ENCODE measurements at places on chromosomes 16 and 17.

DNA sequence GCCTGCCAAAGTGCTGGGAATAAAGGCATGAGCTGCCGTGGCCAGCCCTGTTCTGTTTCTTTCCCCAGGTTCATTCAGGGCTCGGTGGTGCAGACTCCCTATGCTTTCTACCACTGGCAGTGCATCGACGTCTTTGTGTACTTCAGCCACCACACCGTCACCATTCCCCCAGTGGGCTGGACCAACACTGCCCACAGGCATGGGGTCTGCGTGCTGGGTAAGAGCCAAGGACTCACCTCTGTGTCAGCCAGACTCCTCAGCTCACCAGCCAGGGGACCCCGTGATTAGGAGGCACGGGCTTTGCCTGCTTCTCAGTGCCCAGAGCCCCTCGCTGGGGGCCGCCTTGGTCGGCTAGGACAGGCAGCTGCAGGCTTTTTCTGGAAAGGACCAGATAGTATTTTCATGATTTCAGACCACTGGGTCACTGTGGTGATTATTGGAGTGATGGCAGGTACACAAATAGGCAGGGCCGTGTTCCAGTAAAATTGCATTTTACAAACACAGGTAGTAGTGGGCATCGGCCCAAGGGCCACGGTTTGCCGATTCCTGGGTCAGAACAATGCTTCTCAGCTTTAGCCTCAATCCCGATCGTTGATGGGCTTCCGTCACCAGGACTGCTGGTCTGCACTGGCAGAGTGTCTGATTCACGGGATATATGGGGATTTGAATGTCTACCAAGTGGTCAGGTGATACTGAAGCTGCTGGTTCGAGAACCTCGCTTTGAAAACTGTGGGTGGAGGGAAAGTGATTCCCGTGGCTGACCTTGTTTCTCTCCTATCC lies 5.0 kb downstream of the ENGASE start:
- no peak for DNase-seq

- DNase-seq = no peak
These were observed 789 bp upstream of the CTRL start for GRCh38 chr16:67932462-67932840.

DNA sequence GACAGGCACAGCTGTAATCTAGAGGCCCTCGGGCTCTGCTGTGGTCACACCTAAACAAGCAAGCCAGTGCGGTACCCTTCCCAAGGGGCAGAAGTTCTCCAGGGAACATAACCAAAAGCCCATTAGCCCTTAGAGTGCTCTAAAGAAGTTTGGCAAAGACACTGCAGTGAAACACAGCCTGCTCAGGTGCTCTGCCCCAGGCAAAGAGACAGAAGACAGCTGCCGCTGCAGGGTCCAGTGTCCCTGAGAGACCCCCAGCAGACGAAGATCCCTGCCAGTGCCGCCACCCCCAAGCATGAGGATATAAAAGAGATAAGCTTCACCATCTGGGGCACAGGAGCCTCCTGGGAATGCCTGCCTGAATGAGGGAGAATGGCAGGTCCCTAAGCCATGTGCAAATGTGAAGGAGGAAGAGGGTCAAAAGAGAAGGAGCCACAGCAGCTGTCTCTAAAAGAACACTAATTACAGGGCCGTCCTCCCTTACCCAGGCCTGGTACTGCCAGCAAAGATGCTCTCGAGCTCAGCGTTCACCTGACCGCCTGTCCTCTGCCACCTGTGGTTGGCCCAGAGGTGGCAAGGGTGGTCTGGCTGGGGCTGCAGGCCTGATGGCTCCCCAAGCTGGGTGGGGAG lies 29.7 kb downstream of the CUEDC1 start:
- peak; percentile 99 for DNase-seq

- no peak for DNase-seq
These were observed 286.1 kb downstream of the SEC14L1 start for GRCh38 chr17:77426676-77427386.

DNA sequence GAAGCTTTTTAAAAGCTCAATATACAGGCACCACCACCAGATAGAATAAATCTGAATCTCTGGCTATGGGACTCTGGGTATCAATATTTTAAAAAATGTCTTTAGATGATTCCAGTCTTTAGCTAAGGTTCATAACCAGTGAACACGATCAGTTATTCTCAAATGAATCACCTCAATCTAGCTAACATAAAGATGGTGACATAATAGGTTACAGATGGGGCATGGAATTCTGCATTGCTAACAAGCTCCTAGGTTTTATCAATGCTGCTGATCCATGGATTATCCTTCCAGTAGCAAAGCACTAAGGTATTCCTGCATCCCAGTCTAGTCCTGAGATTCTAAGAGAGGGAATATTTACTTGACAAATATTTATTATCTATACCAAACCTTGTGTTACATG lies 415.5 kb upstream of the CDH11 start:
- peak; percentile 12 for DNase-seq

GRCh38 chr16:89365044-89365467 lies 125.3 kb downstream of the ANKRD11 start:
- DNase-seq = peak; percentile 29

- DNase-seq = no peak
These were observed 325.8 kb downstream of the ABCC12 start for GRCh38 chr16:47829850-47830600.

DNA sequence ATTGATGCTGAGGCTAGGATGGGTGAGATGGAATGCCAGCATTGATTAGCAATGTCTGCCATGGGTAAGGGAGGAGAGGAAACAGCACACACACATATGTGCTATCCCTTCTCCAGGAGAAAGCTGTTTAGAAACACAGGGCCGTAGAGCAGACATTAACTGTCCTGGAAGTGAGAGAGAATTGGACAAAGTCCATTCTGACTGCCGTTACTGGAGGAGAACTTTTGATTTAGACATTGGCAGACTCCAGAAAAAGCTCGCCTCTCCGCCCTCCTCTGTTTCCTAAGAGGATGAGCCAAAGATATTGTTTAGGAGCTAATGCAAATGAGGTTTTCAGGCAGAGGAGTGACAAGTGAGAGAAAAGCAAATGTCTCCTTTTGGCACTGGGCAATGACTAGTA lies 237.0 kb downstream of the HAPSTR1 start:
- DNase-seq = peak; percentile 33

GRCh38 chr17:37648555-37648954 lies 5.3 kb upstream of the DDX52 start:
- no peak for DNase-seq

DNA sequence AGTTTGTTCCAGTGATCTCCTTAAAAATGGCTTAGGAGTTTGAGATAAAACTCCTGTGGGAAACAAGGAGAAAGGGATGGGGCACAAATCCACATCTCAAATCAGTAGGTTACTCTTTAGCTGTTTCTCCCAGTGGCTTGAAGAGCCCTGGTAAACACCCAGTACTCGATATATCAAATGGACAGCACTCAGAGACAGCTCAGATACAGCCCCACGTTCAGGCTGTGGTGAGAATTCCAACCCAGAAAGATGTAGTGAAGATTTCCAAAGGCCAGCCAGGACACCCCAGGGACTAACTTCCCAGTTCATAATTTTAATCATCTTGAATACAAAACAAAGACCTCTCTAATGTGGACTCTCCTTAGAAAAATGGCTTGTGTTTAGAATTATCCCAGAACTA lies 6.4 kb upstream of the VEZF1 start:
- DNase-seq = no peak

DNA sequence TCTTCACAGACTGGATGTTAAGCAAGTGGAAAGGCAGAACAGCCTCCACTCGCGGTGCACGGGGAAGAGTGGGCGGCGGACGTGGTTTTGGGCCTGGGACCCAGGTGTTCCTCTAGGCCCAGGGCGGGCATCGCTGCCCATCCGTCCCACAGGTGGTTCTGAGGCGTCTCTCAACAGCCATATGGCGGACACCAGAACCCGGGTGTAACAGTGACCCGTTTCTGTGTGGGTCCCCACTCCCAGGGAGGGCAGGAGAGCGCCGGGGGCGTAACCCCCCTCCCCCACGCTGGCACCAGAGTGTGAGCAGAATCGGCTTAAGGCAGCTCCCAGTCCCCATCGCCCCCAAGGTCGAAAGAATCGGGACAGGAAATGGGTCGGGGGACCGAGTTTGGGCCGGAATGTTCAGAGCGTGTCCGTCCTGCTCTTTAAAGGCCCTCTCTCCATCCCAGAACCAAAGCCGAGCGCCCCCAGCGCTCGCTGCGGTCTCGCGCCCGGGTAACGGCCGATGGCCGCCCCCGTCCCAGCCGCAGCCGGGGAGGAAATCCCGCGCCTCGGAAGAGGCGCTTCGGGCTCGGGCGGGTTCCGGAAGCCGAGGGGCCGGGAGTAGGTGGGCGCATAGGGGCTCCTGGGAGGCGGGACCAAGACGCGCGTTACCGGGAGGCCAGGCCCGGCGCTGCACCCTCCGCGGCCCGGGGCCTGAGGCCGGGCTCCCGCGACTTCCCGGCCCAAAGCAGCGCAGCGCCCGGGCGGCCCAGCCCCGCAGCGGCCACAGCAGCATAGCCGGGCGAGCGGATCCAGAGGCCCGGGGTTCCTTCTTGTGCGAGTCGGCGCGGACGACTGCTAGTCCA lies at the start of gene TK2:
TK2 (minus strand) TSS at position 839 of the 848 bp plus-strand sequence; CDS start at position 778, 61 bp downstream.
- peak; percentile 74 for DNase-seq

DNA sequence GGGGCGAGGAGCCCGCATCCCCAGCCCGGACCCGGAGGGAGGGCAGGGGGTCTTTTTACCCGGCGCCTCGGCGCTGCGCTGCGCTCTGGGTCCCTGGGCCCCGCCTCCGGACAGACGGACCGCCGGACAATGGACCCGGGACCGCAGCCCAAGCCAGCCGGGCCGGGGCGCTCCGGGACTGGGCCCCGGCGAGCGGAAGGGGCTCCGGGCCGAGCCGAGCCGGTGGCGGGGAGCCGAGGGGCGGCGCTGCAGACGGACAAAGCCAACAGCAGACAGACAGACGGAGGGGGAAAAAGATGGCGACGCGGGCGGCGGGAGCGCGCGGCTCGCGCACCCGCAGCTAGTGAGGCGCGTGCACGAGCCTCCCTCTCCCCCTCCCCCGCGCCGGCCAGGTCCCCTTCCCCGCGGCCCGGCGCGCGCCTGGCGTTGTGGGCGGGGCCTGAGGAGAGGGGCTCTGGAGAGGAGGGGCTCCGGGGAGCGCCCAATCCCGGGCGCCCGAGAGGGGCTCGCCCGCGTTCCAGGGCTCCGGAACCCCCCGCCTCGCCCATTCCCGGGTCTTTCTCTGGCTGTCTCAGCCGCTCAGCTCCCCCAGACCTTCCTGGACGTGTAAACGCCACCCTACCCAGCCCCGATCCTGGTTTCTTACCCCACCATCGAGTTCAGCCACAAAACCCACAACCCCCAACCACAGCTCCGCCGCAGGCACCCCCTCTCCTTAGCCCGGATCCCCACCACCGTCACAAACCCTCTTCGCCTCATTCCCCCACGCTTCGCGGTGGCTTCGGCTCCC lies at the start of gene ZNF821:
ZNF821 (minus strand) TSS at position 334 of the 790 bp plus-strand sequence. CDS start 4,236 bp downstream, outside the sequence.
- DNase-seq = peak; percentile 93

DNA sequence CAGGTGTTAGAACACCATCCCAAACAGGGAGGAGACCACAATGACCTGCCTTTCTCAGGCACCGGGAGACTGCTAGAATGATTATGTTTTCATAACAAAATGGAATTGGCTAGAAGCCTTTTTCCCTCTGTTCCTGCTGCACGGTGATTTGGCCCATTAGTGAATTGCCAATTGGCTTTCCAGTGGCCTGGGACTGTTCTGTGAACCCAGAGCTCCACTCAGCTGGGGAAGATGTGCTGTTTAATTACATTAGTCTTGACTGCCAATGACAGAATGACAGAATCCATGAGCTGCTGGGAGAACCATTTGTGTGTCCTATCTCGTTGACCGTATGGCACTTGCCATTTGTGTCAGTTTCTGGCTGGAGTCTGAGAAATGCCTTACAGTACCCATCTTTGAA lies 242.9 kb downstream of the CDH11 start:
- DNase-seq = no peak

GRCh38 chr17:57108671-57109392 lies 23.8 kb downstream of the AKAP1 start:
- no peak for DNase-seq
